Pulmonary artery endothelial cell (primary cell): ENCODE measurements at places on chromosomes 7 and 10.

DNA sequence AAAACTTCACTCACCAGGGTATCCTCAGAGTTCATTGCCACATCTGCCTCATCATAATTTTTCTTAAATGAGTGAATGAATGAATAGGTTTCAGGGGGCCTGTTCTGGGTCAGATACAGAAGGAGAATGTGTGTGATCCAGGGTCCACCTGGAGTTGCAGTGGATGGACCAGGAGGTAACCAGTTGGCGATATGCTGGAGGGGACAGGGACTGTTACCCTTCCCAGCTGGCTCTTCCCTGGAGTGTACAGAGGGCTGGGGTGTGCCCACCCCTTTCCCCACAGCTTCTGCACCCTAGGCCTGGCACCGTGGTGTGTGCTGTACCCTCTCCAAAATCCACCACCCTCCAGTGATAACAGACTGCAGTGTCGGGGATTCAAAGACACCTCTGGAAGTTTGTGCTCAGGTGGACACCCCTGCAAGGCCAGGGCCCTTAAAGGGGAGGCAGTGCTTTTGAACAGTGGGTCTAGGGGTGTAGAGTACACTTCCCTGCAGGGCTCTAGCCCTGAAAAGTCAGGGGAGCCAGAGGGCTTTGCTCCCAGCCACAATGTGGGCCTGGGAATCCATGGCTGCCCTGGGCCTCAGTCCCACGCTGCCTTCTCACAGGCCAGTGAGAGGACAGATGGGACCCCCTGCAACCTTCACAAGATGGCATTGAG lies 134.4 kb upstream of the UNC5B start:
- DNase-seq: no peak

GRCh38 chr7:23072048-23072447 lies 33.5 kb upstream of the KLHL7 start:
- DNase-seq: no peak

- DNase-seq: no peak
These were observed 93.5 kb upstream of the LRRC4 start for GRCh38 chr7:128124786-128125185.

DNA sequence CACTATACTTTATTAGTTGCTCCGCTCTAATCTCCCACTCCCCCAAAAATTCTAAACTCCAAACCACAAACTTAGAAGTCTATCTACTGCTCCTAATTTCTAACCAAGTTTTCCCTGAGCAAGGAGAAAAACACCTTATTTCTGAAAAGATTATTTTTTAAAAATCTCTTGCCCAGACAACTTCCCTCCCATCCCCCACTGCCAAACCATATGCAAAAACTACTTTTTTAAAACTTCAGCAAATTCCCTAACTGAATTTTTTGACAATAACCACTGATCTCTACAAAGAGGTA lies 1.9 kb downstream of the UBE2H start:
- no peak for DNase-seq

- no peak for DNase-seq
These were observed 47.7 kb downstream of the CDH23 start for GRCh38 chr10:71444284-71445054.

- no peak for DNase-seq
These were observed 12.2 kb downstream of the CCDC6 start for GRCh38 chr10:59894114-59894513.

GRCh38 chr7:2237109-2237602 lies 4.4 kb upstream of the MAD1L1 start:
- DNase-seq: no peak

- peak; percentile 48 for DNase-seq
These were observed 12.7 kb upstream of the LARP4B start for GRCh38 chr10:944034-944831.

GRCh38 chr10:51918884-51919325 lies 219.5 kb upstream of the CSTF2T start:
- DNase-seq: peak; percentile 86

GRCh38 chr10:121310151-121310711 lies 288.0 kb downstream of the FGFR2 start:
- no peak for DNase-seq

- no peak for DNase-seq
These were observed 170.9 kb upstream of the INHBA start for GRCh38 chr7:41873741-41874140.

GRCh38 chr7:130920122-130920521 lies 186.1 kb upstream of the KLF14 start:
- no peak for DNase-seq

DNA sequence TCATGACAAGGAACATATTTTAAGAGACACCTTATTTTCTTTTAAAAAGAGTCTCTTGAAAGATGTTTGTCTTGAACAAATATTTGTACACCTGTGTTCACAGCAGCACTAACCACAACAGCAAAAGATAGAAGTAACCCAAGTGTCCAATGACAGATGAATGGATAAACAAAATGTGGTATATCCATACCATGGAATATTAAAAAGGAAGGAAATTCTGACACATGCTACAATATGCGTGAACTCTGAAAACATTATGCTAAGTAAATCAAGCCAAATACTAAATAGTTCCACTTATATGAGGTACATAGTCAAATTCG lies 17.8 kb downstream of the SGMS1 start:
- no peak for DNase-seq

GRCh38 chr7:100396421-100396982 lies 23.2 kb downstream of the PILRA start:
- DNase-seq: no peak

DNA sequence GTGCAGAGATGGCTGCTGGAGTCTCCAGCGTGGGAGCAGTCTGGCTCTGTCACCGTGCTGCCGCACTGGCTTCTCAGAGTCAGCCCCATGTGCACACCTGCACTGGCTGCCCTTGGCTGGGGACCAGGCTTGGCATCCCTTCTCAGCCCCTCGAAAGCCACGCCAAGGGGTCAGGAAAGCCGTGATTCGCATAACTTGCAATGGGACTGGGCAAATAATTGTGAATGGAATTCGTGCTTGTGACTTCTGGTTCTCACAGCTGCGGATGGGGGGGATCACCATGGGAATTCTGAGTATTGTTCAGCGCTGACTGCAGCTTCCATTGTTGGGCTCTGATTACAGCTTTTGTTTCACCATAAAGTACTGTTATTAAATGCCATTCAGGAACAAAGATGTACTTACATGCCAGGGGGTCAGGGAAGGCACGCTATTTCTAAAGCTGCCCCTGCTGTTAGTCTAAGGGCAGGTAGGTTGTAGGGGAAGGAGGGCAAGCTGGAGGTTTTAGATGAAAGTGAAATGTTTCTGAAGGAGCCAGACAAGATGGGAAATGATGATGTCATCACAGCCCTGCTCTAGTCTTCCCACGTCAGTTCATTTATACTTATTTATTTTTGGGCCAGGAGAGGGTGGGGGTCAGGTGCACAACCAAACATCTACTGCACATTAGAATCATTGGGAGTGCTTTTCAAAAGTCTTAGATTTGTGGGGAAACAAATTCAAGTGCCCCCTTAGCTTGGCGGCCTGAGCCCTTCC lies 5.8 kb upstream of the PLEKHA1 start:
- DNase-seq: no peak

GRCh38 chr7:620056-620455 lies 100.4 kb upstream of the PDGFA start:
- peak; percentile 77 for DNase-seq

- no peak for DNase-seq
These were observed 104.6 kb upstream of the LSM8 start for GRCh38 chr7:118079369-118079768.

DNA sequence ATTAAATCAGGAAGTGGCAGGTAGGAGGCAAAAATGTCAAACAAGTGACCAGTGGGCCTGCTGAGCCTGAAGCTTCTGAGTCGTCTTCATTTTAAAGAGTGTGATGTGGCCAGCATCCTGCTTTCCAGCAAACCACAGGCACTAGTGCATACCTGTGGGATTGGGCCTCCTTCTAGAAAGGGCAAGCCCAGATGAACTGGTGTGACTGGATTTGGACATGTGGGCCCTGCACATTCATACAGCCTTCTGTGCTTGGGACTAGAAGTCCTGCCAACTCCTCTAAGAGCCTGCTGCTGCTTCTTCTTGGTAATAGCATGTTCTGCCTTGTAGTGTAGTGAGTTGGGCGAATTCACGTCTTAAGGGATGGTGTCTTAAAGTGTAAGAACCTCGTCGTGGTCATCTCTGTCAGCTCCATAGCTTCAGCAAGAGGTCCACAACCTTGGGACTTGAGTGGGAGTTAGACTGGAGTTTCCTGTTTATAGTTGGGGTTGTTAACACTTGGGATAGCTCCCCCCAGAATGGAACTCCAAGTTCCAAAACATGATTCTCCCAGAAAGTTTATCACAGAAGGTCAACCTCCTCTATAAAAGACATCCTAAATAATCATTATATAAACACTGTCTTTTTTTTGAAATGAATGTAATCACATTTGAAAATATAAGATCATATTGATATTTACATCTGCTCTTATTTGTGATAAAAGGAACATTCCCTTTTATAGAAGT lies 11.2 kb downstream of the BMPER start:
- no peak for DNase-seq

- no peak for DNase-seq
These were observed 6.4 kb upstream of the NT5C2 start for GRCh38 chr10:103199488-103199887.

- DNase-seq: no peak
These were observed 29.5 kb downstream of the SMNDC1 start for GRCh38 chr10:110275128-110275729.

DNA sequence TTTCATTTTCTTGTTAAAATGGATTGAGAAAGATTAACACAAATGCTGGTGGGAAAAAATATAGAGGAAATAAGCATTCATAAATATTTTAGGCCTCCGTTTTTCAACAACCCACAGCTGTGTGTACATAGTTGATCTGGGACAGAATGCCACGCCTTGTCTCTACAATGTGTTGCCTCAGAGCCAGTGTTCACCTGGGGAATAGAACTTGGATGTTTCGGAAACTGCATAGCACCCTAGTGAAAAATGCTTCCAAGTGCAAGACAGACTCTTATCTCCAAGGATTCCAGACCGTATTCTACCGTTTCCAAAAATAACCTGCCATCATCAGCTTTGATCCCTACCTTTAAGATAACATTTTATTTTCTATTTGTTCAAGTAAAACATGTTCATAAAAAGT lies 260.9 kb downstream of the SDK1 start:
- DNase-seq: no peak

- DNase-seq: no peak
These were observed 1.4 kb downstream of the TMEM130 start for GRCh38 chr7:98868450-98868849.

GRCh38 chr7:147894271-147894670 lies 696.3 kb upstream of the C7orf33 start:
- DNase-seq: no peak

DNA sequence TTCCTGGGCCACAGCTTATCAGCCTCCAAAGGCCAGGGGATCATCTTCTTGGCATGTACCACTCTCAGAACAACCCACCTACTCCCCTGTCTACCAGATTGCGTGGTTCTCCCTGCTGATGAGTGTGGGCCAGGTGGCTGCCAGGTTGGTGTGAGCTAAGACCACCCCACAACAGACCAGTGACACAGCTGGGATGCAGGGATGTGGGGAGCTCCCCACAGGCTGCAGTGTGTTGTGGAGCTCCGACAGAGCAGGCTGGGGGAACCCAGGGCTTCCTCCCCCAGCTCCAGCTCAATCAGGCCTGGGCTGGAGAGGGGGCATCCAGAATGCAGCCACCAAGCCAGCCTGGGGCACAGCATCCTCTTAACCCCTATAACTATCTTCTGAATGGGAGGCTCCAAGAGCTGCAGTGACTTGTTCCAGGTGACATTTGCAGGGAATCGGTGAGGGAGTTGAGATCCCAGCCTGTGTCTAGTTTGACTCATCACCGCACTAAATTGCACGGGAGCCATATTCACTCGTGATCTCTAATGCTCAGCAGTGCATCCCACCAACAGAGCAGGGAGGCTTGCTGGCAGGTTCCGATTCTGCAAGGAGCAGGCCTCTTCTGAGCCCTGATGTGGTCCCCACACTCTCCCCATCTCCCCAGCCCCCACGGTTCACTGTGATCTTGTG lies 596 bp upstream of the GDF2 start:
- DNase-seq: no peak

DNA sequence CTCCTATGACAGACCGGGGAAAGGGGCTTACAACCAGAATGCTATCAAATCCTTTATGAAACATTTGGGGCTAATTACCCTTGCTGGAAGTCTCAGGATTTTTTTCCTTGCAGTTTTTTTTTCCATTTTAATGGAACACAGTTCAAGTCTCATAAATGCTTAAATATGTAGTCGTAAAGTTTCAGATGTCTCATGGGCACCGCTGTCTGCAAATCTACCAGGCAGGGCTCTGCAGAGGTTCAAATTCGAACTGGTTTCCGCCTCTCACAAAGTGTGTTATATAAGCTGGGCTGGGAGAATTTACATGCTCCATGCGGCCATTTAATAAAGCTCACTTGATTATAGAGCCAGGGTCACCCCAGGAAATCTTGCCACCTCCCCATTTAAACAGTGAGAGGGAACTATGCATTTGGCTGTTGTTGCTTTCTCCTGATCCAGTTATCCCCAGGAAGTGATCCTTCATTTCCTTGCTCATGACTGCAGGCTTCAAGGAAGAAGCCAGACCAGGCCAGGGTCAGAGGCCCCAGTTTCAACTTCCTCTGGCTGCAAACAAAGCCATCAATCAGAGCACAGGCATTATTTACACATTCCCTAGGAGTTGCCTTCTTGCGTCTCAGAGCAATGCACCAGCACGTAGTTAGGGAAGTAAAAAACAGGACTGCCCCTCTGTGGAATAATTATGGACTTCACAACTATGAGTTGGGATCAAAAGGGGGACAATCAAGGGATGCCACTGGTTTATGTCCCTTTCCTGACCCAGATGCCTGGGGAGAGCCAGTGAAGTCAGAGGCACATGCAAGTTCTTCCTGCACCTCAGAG lies 358.8 kb downstream of the PRPF18 start:
- peak; percentile 93 for DNase-seq

- no peak for DNase-seq
These were observed 43.9 kb upstream of the GPR158 start for GRCh38 chr10:25130906-25131305.

DNA sequence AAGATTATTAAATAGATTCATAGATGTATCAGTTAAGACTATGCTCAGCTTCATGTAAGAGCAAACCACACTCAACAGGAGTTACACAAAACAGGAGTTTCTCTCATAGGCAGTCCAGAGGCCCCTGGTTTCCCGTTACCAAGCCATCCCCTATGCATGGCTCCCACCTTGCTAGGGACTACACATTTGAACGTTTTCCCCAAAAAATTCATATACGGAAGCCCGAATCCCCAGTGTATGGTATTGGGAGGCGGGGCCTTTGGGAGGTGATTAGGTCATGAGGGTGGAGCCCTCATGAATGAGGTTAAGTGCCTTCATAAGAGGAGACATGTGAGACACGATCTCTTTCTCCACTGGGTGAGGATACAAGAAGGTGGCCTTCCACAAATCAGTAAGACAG lies 29.1 kb downstream of the RSU1 start:
- no peak for DNase-seq

GRCh38 chr10:58281092-58281752 lies 12.3 kb downstream of the CISD1 start:
- no peak for DNase-seq
